ENCODE measurements at places on chromosomes 1 and 21.

DNA sequence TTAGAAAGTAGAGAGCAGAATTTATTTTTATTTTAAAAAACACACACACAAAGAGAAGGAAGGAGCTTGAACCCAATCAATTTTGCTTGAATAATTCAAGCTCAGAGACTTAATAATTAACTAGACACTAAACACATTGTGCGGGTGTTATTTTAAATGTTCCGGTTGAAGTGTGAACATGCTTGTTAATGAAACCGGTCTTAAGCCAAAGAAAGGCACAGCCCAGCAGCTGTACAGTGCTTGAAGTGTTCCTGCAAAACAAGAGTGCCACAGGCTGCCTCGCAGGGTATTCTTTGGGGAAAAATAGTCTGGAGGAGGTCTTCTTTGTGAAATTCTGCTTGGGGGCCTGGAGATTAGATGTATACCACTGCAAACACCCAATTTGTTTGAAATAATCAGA, 2.2 kb upstream of the CDC42BPA start:
- no peak for DNase-seq

DNA sequence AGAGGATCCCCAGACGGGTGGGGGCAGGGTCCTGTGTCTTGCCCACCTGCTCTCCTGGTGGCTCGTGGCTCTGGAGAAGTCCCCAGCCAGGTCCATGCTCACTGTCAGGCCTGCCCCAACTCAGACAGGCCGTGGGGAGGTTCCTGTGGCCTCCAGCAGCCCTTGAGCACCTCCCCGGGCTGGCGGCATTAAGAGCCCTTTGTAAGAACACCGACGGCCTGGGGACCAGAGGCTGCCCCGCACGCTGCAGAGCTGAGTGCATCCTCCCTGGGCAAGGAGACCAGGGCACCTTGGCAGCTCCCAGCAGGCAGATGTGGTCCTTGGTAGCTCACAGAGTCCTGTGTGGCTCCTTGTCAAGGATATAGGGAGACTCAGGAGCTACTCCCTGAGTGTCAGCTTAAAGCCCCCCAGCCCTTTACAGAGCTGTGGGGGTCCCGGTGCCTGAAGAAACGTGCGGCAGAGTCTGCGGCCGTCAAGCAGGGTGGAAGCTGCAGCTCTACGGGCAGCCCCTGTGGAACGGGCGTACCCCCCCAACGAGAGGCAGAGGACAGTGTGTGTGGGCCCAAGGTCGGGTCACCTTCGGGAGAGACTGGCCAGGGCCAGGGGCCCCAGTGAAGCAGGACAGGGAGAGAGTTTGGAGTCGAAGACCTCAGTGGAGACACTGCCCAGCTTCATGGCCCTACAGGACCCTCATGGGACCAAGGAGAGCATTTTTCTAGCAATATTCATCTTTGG, 118.6 kb downstream of the PRDM16 start:
- DNase-seq: no peak

- DNase-seq: no peak
These were observed 4.1 kb downstream of the NUAK2 start for GRCh38 chr1:205317311-205317917.

- DNase-seq: no peak
These were observed 2.7 kb downstream of the MEF2D start for GRCh38 chr1:156497743-156498431.

- no peak for DNase-seq
These were observed 163.6 kb upstream of the C1orf21 start for GRCh38 chr1:184223216-184223615.

GRCh38 chr1:49306507-49307070, 529.9 kb upstream of the BEND5 start:
- no peak for DNase-seq

- no peak for DNase-seq
These were observed 109.6 kb downstream of the S1PR1 start for GRCh38 chr1:101346419-101346818.

- DNase-seq: no peak
These were observed 263.9 kb upstream of the KAZN start for GRCh38 chr1:14334336-14335176.

GRCh38 chr21:15224346-15225086, 159.7 kb upstream of the NRIP1 start:
- DNase-seq: no peak

DNA sequence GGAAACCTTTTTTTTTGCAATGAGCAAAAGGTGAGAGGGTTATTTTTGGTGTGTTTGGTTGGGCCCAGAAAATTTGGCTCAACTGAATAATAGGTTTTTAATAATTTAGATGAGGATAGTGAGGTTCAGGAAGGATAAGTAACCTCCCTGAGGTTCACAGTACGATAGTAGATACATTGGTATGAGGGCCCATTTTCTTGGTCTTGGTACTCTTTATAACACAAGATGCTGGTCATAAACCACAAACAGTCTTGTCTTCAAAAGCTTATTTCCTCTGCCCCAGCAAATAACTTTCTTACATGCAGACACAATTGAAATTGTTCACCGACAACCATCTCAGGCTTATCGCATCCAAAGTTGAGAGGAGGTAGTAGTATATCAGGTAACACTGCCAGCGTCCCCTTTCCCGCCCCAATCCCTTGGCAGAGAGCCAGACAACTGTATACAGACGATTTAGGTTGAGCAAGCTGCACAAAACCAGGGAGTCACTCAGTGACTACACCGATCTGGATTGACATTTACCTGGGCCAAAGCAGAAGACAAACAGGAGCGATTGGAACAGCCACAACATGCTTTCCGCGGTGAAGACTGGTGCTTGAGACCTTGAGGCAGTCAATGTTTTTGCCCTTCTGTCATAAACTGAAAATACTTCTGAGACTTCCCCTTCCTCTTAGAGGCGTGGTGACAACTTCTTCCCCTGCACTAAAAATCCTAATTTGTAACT, at the start of gene SLAMF6:
SLAMF6 (minus strand) TSS at position 634 of the 724 bp plus-strand sequence; CDS start at position 571, 63 bp downstream.
- peak; percentile 12 for DNase-seq

- no peak for DNase-seq
These were observed 60.0 kb upstream of the RGS21 start for GRCh38 chr1:192256674-192257334.

- DNase-seq: no peak
These were observed 126.9 kb downstream of the SETD4 start for GRCh38 chr21:35933466-35933865.

DNA sequence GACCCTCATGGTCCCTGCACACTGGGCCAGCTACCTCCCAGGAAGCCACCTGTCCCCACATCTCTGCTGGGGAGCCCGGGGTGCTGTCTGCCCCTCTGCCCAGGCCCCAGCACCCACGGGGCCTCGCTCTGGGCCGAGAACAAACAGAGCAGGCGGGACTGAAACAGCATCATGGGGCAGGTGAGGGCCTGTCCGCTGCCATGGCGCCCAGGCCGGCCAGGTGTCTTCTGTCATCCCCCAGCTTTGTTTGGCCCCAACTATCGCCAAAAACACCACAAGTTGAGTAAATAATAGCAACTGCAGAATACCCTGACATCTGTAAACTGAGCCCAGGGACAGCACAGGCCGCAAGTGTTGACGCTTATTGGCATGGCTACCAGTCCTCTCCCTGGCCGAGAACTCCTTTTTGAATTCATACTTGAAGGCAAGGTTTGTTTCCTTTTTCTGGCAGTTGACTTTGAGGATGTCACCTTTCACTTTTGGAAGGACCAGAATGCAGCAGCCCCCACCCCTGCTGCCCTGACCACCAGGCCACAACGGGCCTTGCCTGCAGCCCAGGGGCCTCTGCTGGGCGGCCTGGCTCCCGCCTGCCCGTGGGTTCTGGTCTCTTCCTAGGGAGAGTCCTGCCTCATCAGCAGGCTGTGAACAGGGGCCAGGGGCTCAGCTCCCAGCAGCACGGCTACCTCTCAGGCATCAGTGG, 152.7 kb downstream of the CASZ1 start:
- no peak for DNase-seq

DNA sequence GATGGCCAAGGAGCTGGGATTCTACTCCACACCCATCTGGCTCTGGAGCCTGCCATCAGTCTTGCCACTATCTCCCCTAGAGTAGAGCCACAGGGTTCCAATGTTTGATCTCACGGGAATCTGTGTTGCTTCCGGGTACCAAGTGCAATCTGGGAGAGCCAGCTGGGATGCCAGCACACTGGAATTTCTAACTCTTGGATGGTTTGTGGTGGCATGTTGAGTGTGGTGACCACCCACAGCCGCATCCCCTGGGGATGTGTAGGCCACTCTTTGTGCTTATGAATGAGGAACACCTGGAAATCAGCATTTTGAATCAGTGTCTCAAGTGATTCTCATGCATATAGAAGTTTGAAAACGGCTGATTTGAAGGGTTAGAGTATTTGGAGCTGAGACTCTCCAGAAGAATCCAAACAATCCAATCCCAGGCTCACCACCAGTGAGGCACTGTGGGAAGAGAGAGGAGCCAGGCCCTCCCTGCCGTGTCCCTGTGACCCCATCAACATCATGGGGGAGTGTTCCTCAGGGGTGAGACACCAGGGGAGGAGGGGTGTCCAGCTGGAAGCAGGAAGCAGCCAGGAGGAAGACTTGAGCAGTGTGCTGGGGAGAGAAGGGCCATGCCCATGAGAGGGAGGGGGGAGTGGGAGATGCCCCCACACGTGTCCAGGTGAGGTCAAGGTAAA, 13.4 kb downstream of the FBLIM1 start:
- DNase-seq: no peak

GRCh38 chr21:25934771-25935224, 200.0 kb downstream of the GABPA start:
- DNase-seq: peak; percentile 70

- DNase-seq: no peak
These were observed 12.3 kb downstream of the ATP2B4 start for GRCh38 chr1:203638950-203639349.

GRCh38 chr1:177780096-177780700, 189.7 kb downstream of the SEC16B start:
- DNase-seq: no peak

GRCh38 chr1:26280333-26281042, 602 bp downstream of the SH3BGRL3 start:
- DNase-seq: no peak

- no peak for DNase-seq
These were observed 1.1 kb upstream of the COL8A2 start for GRCh38 chr1:36126005-36126716.

DNA sequence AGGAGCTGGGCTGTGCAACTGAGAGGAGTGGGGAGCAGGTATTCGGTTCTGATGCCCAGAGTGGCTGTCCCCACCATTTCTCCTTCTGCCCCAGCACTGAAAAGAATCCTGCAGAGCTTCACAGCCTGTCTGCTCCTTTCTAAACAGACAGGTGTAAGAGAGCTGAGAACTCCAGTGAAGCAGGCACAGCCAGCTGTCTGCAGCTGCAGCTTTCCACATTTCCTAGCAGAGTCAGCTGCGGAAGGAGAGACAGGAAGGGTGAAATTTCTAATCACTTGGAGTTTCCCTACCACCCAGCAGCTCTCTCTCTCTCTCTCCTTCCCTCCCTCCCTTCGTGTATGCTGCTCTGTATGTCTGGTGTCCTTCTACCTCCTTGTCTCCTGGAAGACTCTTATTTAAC, 40.5 kb upstream of the GJB5 start:
- DNase-seq: no peak

- DNase-seq: no peak
These were observed 260.9 kb downstream of the SRGAP2C start for GRCh38 chr1:121445679-121446078.

DNA sequence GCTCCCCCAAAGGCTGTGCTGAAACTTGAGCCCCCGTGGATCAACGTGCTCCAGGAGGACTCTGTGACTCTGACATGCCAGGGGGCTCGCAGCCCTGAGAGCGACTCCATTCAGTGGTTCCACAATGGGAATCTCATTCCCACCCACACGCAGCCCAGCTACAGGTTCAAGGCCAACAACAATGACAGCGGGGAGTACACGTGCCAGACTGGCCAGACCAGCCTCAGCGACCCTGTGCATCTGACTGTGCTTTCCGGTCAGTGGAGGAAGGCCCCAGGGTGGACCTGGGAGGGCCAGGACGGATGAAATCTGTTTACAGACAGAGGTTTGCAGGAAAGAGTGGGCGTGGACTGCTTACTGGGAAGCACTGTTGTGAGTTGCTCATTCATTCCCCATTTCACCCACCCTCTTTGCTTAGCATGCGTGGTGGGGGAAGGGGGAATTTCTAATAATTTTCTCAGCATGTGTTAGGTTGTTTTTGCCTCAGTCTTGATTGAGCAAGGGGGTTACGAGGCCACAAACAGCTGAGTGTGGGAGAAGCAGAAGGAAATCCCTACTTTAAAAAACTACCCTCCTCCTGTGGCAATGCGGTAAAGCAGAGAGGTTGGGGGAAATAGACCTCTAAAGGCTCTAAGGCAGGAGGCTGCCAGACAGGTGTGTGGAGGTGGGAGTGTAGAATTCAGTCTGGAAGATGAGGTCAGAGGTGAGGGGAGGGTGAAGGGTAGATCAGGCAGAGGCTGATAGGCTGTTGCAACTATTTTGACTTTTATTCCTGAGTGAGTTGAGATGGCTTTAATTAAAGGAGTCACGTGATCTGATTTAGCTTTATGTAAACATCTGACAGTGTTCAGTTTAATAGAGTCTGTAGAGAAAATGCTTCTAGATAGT, 1.3 kb downstream of the FCGR2A start:
- DNase-seq: no peak

- DNase-seq: no peak
These were observed 489.3 kb downstream of the AMY1C start for GRCh38 chr1:104238991-104239390.

- no peak for DNase-seq
These were observed 30.5 kb downstream of the NTNG1 start for GRCh38 chr1:107171333-107171732.

DNA sequence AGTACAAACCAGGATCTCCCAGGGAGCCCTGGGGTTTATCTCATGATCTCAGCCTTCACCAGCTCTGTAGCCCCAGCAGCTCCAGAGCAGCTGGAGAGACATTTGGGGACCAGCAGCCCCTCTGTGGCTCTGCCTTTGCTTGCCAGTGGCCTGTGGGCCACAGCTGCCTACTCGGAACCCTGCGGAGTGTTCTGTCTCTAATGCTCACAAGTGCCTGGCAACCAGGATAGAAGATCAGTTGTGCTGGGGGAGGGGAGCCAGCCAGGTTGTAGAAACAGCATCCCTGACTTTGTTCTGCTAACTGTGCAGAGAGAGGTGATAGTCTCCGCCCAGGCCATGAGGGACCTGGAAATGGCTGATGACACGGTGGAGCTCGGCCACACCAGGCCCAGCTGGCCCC, 50.9 kb upstream of the KCNJ15 start:
- DNase-seq: no peak

- DNase-seq: no peak
These were observed 102.5 kb downstream of the LYPLAL1 start for GRCh38 chr1:219276049-219276738.

GRCh38 chr1:11131816-11132215, 32.1 kb upstream of the EXOSC10 start:
- DNase-seq: no peak
